ENCODE measurements at places on chromosomes 12 and 14.

GRCh38 chr12:78062786-78063185 lies 232.1 kb downstream of the NAV3 start:
- no peak for DNase-seq

DNA sequence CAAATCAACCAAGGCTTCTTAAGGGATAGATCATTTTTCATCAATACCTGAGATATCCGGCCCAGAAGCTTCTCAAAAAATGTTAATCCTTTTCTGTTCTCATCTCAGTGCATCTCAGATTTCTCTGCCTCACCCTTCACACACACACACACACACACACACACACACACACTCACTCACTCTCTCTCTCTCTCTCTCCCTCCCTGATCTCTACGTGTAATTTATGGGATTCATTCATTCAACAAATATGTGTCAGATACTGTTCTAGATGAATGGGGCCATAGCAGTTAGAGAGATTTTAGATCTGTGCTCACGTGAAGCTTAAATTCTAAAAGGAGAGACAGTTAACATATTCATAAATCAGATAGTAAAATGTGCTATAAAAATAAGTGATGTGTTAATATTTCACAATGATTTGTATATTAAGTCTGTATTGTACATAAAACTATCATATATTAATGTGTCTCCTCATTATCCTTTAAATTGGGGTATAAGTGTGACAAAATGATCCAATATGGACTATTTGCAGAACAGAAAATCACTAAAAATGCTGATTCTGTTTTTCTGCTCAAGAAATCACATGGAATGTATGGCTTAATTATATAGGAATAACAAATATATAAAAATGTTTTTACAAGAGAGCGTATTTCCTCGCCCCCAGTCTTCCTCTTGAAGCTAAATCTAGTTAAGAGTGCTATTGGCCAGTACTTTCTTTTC lies 7.3 kb upstream of the FRMD6 start:
- DNase-seq = no peak

DNA sequence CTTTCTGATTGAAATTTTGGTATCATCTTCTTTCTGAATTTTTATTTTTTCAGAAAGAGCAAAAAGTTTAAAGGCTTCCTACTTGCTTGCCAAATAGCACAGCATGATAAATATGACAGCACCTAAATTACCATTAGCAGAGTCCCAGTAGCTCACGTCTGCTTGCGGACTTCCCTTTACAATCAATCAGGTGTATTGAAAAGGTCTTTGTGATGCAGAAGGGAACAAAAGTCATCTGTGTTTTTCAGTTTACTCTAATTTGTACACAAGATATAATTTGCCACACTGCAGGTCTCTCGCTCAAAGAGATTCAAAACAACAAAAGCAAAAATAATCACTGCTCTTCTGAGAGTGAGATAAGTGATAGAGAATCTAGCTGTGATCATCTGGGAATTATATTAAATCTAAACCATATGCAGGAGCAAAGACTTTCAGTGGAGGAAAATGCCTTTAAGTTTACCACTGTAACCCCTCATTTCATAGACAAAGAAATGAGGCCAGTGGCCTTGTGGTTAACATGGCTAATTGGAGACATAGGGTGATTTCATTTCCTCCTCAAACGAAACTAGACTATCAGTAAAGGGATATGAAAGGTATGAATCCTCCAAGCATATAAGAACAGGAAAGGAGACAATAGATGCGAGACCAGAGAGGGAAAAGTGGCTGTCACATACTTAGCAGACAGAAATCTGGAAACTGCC lies 240.8 kb upstream of the TMPO start:
- no peak for DNase-seq

DNA sequence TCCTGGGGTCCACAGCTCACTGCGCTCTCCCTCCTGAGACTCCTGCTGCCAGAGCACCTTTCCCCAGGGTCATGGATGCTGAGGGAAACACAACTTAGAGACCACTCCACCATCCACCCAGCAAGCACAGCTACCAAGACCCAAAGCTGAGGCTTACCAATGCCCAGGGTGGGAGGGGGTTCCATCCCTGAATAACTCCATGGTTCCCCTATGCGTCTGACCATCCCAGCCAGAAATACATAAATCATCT lies 36.3 kb downstream of the DAD1 start:
- DNase-seq = no peak

GRCh38 chr14:92439537-92440344 lies 73.8 kb upstream of the RIN3 start:
- DNase-seq = no peak

DNA sequence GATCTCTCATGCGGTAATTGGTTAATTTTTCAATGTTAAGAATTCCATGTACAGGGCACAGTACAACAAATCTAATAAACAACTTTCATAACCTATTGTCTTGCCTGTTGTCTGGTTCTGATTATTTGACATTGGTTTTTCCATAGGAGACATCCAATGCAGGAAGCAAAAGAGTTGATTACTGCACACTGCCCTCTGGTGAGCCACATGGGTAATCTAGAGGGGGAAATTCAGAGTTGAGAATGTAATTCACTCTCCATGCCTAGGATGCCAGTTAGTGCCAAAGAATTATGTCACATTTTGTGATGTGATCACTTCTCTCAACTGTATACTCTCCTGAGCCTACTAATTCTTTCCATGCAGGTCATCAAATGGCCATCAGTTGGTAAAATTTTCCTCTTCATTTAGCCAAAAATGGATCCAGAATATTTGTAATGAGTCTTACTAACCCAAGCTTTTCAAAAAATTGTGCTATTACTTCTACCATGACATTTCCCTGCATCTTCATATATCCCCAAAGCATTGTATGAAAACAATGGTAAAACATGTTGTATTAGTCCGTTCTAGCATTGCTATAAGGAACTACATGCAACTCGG lies 17.7 kb upstream of the CCDC91 start:
- peak; percentile 89 for DNase-seq

Data from NCI-H1694 treated with DMSO at 0.1 percent for 48 hours (cell line).